ENCODE measurements at places on chromosomes 7 and 10.

DNA sequence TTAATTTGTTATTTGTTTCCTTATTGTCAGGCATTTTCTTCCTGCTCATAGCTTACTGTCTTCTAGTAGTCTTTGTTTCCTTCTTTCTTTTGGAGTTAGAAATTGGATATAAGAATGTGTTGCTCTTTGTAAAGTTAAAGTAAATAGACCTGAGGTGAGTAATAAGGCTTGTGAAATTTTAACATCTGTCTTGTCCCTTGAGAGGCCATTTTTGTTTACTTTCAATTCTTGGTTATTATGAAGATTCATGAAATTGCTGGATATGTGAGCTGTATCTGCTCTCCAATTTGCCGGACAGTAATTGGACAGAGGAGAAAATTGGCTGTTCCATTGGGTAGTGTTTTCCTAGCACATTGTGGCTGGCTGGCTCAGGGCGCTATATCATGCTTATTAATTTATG, 260.7 kb downstream of the EXOC4 start:
- DNase-seq = no peak

DNA sequence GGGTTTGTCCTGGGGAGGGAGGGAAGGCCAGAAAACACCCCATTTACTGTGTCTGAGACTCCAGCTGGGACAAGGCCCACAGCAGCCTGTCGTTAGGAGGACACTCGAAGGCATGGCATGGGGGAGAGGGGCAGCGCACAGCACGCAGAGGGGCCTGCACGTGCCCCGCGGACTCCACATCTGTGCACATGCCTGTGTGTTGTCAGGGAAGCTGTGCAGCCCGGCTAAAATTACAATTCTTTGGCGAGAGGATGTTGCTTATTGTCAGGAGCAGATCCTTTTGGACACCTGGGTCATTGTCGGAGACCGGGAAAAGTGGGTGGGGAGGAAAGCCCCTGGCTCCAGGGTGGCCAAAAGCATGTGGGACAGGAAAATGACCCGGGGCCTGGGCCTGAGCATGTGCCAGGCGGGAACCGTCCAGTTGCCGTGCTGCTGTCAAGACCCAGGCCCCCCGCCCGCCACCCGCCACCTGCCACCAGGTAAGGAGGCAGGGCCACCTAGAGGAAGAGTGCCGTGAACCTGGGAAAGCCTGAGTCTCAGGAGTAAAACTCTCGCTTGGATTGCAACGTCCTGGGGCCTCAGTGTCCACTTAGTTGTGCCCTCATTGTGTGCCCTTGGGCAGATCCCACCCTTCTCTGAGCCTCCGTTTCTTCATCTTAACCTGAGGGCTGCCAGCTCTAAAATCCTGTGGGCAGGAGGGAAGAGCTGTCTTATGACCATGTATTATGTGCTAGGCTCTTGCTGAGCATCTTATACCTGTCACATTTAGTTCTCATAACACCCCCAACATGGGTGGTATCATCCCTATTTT, 7.2 kb downstream of the VSIR start:
- no peak for DNase-seq

DNA sequence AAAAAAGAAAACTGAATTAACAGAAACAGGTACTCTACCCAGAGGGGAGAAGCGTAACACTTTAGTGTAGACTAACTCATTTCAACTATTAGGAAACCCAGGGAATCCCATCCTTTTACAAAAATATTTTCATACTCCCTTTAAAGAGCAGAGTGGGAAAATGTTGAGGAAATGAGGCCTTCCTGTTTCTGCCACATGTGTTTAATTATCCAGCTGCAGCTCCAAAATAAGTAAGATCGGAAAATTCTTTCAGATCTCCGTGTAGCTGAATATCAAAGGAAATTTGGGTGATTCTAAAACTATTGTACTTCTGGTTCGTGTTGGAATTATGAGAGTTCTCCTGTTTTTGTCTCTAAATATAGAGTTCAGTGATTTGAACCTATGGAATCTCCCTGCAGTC, 58.0 kb upstream of the CAV2 start:
- peak; percentile 67 for DNase-seq

DNA sequence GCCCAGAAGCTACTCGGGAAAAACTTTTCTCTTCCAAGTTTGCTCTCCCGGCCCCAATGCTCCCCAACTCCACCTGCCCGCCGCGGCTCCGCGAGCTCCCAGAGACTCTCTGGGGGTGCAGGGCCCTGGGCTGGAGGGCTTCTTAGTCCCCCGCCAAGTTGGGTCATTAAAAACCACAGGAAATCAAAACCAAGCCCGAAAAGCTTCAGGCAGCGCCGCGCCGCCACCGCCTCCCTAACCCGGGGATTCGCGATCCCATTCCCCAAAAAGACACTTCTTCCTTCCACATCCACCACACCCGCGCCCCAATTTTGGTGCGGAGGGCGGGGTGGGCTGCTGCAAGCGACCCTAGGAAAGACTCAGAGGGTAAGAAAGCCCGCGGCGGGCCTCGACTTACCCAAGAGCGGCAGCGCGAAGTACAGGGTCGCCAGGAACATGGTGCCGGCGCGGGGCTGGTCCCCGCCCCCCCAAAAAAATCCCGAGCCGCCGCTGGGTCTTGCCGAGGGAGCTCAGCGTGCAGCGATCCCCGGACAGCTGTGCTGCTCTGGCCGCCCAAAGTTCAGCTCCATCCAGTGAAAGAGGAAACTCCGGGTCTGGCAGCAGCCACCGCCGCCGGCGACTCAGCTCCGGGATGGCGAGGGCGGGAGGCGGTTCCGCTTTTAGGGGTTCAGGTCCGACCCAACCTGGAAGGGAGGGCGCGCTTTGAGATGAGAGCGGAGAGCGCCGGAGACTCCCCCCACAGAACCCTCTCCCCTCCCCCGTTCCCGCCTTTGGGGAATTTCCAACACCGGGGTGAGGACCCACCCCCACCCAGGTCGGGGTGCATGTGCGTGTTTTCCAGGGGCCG, 1.2 kb downstream of the GFRA1 start:
- DNase-seq = no peak

DNA sequence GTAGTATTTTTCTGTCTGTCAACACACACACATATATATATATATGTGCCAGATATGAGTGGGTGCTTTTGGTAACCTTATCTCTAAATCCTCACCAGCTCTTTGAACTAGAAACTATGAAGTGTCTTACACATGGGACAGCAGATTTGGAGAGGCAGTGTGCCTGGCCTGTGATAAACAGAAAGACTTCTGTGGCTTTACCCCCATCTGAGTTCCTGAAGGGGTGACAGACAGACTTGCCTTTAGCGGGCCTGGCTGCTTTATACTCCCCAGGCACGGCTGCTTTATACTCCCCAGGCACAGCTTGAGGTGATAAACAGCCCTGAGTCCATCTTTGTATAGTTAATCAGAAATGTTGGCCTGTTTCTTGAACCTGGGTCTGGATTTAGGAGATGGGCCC, 5.6 kb downstream of the BAG3 start:
- no peak for DNase-seq

DNA sequence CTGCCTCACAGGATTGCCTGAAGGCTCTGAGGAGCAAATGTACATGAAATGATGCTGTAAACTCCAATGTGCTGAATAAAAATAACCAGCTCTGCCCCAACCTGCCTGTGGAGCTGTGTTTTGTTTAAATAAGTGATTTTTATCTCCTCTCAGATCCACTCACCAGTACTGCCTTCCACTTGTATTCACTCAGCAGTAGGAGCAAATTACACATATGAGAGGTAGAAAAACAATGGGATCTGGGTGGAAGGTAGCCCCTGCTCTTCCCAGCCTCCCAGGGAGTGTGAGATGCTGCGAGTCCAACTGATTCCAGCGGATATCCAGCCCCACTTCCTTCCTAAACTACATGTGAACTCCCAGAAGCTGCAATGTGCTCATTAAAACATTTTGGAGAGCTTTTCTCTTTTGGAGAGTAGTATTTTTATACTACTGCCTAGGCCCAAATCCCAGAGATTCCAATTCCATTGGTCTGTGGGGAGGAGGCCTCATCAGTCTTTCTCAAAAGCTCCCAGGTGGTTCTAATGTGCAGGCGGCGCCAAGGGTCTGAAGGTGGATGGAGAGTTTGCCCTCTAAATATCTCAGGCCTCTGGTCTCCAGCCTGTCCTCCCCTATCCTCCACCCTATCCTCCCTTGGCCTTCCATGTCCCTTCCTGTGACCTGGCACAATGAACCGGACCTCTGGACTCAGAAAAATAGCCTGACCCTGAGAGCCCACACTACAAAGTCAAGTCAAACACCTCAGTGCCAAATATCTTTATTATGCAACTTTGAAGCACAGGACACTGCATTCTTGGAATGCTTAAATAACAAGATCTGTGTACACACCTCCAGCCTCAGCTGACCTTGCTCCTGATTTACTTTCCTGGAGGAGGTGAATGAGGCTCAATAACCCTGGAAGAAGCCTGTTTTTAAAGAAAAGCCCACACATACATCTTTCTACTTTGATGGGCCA, 46.2 kb downstream of the CPVL start:
- DNase-seq = no peak

DNA sequence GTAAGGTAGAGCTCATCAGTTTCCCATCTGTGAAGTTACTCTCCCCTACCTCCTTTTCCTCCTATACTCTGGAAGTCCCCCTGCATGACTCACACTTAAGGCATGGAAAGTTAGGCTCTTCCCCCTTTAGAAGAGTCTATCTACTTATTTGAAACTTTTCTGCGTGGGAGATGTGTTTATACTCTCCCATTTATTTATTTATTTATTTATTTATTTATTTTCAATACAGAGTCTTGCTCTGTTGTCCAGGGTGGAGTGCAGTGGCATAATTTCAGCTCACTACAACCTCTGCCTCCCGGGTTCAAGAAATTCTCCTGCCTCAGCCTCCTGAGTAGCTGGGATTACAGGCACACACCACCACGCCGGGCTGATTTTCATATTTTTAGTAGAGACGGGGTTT, 107.5 kb upstream of the JCAD start:
- DNase-seq = no peak

DNA sequence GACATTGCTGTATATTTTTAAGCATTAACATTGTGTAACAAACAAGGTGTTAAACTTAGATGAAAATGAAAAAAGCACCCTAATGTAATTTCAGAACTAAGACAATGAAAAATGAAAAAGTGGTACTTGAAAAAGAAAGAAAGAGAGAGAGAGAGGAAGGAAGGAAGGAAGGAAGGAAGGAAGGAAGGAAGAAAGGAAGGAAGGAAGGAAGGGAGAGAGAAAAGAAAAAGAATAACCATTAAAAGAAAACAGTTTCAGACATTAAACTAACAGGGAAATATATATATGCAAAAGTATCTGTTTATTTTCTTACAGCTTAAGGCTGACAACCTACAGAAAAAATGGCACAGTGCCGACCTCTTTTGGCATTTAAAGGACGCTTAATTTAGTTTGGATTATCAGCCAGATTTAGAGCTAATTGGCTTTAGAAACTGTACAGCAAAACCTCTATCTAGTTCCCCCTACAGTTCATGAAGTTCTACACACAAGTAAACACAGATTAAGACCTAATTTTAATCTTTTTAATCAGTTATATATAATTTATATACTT, 13.8 kb downstream of the MTERF1 start:
- DNase-seq = no peak

DNA sequence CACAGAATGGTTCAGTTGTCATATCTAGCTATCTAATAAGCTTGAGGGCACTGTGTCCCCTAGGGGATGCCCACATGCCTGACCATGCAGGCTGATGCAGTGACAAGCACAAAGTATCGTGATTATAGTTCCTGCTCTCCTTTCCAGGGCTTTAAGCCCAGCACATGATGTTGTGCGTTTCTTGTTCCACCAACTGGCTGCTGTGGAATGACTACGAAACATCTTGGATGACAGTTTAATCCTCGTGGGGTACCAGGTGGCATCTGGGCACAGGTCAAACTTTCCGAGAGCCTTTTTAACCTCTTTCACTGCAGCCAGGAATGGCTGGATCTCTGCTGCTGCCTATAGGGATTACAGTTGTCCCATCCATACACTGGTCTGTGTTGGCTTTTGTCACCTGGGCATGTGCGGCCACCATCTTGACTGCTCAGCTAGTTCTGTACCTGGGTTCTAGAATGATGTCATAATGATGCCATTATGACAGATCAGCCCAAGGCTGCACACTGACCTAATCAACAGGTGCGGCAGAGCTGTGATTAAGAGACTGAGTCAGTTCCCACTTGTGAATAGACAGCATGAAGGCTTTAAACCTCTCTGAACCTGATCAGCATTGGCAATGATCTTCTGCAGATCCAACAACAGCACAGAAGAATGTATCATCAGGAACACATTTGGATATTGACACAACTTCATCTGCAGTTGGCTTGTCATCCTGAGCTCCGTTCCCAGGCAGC, 144.1 kb downstream of the DLG5 start:
- no peak for DNase-seq

DNA sequence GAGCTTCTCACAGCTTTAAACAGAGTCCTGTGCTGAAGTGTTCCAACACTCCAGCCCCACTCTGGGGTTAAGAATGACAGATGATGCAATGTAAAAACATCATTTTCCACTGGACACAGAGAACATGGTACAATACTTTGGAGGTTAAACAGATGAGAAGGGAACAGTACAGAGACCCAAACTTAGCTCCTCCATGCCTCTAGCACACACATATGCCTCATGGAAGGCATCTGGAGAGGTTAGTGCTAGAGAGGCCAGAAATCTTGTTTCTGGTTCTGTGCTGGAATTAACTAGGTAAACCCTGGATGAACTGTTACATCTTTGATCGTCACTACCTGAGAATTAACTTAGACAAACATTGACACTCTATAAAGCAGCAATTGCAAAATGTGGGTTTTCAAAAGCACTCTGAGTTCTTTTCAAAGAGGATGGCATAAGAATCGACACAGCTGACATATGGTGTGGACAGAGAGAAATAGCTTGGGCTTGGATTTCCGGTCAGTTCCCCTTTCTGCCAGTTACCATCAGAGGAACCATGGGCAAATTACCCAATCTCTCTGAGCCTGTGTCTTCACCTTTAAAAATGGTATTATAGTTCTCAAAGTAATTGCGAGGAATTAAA, 81.9 kb downstream of the KCNMA1 start:
- DNase-seq = no peak

- no peak for DNase-seq
Observed at GRCh38 chr7:37097983-37098382, 350.7 kb downstream of the ELMO1 start.

DNA sequence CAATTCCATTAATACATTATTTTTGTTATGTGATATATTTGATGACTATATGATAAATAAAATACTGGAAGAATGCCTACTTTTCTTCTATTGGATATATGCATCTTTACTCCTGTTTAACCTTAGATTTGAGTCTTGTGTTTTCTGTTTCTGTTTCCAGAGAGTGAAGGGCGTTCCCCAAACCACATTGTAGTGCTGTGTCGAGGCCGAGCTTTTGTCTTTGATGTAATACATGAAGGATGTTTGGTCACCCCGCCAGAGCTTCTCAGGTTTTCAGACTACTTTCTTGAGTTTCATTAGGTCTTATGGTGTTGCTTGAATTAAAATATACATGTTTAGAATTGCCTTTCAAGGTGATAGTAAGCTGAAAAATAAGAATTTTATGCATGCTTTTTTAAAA, 23.8 kb downstream of the CROT start:
- no peak for DNase-seq

DNA sequence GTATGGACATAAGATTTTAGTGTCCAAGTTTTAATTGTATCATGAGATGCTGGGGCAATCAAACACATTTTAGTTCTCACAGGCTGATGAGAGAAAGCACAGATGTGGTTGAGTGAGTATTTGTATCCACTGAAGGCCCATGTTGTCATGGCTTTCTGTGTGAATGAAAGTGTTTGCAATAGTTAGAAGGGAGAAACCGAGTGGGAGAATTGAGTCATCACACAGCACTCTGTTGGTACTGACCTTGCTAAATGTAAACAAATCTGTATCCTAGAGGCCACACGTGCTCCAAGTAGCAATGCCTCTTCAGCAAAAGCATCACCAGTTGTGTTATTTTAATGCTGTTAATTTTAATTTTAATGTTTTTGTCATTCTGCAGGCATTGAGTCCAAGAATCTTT, 121.2 kb downstream of the EMX2 start:
- peak; percentile 84 for DNase-seq
